ENCODE measurements at places on chromosomes 4 and X.

DNA sequence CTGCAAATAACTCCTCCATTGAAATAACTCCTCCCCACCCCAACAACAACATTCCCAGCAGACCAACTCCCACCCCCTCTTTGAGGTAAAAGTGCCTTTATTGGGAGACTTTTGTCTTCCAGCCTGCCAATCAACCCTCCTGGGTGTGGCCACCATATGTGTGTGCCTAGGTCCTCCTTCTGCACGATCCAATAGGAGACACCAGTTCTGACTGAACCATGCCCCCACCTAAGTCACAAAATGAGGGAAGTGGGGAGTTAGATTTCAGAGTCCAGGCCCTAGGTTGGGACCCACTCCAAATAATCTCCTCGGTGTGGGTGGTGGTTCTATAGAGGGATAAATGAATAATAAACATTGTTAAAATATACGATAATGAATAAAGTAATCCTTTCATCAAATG is 3.0 kb downstream of the PLP2 start:
- no peak for DNase-seq

DNA sequence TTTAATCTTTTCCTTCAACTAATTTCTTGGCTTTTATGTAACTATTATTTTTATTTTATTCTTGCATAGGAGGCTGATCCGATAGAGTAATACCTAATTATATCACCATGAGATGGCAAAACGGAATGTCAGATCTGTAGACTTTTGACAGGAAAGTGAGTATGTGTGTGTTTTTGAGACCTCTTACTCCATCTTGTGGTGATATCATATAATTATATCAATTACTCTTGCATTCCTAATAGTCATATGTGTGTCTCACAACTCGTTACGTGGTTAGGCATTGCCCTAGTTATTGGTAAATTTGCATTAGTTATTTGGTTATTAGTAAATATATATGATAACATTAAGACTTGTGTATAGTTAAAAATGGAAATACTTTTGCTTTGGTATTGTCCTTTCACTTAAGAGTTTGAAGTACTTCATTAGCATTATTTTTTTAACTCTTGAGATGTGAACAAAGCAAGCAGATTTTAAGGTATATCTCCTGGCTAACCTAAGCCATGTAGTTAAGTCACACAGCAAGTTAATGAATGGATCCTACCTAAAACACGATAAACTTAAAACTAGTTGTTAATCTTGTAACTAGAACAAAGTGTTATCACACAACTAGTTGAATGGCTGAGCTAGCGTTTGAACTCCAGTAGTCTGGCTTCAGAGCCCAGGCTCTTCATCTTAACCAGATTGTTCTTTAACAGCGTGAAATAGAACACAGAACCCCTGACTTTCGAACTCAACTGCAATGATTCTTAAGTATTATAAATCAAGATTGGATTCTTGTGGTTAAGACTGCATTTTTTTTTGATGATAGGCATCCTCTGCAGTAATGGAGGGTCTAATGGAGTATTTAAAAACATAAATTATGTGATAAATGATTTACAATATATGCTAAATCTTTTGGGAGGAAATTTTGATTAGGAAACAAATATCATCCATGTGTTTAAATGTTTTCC is 67.1 kb downstream of the PGRMC2 start:
- DNase-seq = no peak

GRCh38 chr4:947491-947971 is 15.3 kb downstream of the TMEM175 start:
- DNase-seq = no peak

DNA sequence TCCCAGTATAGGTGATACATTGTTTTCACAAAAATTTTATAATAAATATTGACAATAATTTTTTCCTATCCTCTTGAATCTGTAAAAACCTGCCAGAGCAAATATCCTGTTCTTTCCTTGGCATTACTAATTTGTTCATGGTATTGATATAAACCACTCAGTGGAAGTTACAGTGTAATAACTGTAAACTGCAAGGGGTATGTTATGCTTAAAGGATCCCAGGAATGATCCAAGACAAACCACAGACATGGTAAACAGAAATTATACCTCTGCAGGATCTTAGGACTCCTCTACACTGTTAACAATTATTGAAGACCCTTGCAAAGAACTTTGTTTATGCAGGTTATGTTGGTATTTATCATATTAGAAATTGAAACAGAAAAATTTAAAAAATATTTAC is 17.7 kb upstream of the MAD2L1 start:
- DNase-seq = no peak

GRCh38 chrX:112630187-112630586 is 49.6 kb downstream of the LHFPL1 start:
- DNase-seq = no peak

DNA sequence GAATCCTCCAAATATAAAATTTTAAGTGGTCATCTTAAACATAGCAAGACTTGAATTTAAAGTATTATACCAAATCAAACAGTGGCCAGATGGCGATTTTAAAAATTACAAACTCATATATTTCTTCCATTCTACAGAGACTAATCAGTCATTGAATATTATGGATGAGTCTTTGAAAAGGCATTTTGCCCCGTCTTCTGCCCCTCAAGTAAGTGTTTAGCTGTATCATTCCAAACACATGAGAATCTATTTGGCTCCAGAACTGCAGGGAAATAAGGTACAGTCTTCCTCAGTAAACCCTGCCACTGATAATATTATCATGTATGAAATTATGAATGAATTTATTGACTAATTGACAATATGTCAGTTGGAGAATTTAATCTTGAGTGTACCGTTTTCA is 191.0 kb downstream of the SLC7A11 start:
- DNase-seq = no peak

DNA sequence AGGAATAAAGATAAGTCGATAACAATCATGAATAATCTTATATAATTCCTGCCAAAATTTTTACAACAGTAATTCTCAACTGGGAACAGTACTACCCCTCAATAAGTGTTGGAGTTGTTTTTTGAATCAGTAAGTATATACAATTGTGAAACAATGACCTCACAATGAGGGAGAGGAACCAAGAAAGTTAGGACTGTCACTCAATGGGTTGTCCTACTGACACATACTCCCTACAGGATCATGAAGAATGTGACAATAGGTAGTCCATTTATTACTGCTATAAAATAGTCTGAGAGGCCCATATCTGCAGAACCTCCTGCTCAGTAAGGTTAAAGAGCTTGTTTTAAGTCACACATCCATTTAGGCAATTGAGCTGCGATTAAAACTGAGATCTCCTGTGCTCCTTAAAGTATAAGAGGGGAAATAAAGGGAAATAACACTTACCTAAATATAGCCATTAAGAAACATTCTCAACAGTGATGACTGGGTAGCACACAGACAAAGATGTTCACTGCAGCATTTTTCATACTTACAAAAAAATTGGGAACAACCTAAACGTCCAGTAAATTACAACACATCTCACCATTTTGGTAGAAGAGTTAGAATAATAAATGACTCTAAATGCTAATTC is 26.2 kb downstream of the FBXW7 start:
- no peak for DNase-seq

GRCh38 chrX:147890756-147891155 is 21.0 kb upstream of the FMR1 start:
- DNase-seq = no peak

DNA sequence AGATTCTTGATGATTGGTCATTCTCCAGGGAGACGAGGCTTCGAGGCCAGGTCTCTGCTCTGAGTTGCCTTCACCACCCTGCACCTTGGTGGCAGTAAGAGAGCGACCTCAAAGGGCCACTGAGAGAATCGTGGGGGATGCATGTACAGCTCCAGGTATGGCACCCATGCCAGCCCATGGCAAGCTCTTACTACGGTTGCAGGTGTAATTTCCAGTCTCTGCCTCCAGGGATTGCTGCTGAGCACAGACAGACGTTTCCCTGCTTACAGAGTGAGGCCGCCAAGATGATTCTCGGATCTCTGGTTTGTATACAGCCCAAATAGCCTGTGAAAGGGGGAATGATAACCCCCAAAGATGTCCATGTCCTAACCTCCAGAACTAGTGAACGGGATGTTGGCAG is 16.3 kb upstream of the DRD5 start:
- no peak for DNase-seq

- no peak for DNase-seq
Observed at GRCh38 chr4:184544788-184545409, 70.5 kb upstream of the IRF2 start.

DNA sequence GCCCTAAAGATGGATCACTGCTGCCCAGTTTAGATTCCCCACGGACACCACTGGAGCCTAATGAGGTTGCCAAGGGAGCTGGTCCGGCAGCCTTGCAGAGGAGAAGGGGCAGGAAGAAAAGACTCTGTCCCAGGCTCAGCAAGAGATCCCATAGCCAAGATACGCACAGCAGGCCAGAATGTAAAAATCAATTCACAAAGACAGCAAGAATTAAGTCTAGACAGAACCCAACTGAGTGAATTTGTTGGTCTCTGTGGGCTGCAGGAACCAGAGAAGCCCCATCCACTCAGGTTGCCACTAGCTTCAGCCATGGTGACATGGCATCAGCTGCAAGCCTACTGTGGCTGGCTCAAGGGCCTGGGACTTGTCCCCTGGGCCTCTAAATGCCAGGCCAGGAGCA is 22.9 kb downstream of the TSC22D3 start:
- no peak for DNase-seq

GRCh38 chr4:54015423-54016030 is 48.9 kb downstream of the CHIC2 start:
- no peak for DNase-seq

GRCh38 chr4:173245952-173246351 is 77.3 kb downstream of the GALNT7 start:
- no peak for DNase-seq

- DNase-seq = no peak
Observed at GRCh38 chr4:107509615-107510014, 210.4 kb downstream of the PAPSS1 start.

DNA sequence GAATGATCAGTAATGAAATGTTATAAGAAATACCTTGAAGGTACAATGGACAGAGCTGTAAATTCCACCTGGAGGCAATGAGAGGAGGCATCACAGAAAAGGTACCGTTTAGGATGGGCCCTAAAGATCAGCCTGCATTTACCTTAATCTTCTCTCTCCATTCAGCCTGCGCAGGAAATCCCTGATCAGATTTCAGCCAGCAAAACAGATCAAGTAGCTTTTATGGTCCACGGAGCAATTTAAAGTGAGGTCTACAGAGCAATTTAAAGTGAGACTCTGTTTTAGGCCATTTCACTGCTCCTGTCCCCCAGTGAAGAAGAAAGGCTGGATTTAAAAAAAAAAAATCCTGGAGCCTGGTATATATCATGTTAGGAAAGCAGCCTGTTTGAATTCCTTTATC is 195.1 kb upstream of the VCX start:
- DNase-seq = no peak

- no peak for DNase-seq
Observed at GRCh38 chr4:189374176-189374575, 566.5 kb upstream of the FRG1 start.

DNA sequence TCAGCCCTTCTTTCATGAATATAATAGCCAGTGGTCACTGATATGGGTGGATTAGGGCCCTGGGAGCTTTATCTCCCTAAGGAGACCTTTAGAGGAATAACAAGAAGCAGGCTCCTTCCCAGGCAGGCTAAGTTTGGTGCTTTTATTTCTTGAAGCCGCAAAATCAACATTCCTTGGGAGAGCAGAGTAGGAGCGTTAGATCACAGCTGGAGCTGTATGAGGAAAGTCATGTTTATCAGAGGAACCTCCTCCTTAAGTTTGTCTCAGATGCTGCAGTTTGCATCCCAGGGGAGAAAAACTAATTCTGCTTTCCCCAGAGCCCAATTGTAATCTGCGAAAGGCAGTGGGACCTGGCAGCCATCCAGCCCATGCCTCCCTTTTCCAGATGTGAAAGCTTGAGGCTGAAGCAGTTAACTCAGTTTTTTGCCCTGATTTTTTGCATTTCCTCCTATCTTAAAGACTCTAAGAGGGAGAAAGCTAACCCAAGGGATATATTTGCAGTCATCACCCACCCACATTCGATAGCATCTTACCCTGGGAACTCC is 186.0 kb upstream of the FRMPD4 start:
- DNase-seq = no peak
